Muscle of leg (tissue), 16 donors: ENCODE measurements at places on chromosomes 4 and X.

DNA sequence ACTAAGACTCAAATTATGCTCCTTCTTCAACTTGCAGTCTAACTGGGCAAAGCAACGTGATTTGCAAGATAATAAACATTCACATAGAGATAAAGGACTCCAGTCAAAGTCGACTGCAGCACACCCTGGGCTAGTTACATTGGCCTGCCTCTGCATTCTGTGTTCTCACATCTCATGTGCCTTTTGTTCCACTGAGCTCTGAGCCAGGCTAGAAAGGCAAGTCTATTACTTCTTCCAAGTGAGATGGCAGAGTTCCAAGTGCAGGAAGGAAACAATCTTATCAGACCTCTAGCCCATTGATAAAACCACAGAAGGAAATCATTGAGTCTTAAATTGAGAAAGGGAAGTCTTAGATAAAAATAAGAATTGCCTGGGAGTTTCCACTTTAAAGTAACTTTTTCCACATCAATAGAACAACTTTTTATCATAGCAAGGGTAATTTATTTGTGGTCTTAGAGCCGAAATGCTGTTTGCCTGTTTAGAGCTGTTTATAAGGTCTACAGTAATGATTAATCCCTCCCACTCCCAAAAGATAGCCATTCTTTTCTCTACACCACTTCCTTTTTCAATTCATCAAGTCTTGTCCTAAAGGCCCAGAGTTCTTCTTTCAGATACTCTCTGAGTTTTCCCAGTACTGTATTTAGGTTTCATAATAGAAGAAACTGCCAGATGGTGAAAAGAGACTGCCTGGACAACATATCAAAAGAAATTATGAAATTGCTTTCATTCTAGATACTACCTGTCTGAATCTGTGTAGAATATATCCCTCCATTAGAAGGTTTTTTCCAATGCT, 200.2 kb downstream of the GUCY2F start:
- peak; percentile 48 for DNase-seq

DNA sequence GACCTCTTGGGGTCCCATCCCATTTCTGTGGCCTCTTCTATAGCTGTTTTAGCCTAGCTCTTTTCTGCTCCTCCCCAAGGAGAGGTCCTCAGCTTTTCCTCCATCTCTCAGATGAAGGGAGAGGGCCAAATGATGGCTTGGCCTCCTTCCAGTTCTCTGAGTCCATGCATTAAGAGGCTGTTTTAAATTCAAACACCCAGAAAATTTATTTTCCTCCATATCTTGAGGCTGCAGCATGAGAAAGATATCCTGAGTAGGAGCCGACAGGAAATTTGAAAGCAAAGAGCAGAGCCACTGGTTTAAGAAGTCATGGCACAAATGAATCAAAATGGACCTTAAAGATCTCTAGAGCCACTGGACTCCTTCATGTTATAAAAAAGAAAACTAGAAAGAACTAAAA, 558.8 kb downstream of the MID1IP1 start:
- DNase-seq: peak; percentile 44

- DNase-seq: no peak
Observed at GRCh38 chrX:29728639-29729038, 486.7 kb upstream of the MAGEB2 start.

DNA sequence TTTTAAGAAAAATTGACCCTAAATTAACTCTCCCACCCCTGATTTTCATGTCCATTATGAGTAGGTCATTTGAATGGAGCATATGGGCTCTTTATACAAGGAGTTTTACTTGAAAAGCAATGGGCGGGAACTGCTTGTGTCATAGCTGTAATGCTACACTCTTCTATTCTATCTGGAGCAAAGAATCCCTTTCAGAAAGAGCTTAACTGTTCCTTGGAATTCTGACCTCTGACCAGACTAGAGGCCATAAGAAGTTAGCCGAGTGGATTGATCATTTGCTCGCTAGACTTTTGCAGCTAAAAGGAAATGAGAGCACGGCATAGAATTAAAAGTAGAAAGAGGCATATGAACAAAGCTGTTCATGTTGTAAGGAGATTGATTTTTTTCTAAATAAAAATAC, 79.1 kb downstream of the DOCK11 start:
- DNase-seq: no peak

DNA sequence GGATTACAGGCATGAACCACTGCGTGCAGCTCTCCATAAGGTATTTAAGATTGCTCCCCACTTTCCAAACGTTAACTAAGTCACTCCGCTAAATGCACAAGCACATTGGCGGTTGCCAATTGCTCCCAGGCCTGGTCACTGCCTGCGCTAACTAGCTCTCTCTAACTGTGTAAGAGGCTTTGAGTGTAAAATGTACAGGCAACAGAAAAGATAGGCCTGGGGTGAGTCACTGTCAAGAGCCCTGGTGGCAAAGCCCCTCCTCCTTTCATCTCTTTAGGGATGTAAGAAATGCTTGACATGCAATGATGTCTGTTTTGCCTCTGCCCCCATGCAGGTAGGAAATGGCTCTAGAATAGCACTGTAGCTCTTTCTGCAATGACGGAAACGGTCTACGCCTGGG, 329.7 kb upstream of the GATB start:
- no peak for DNase-seq

DNA sequence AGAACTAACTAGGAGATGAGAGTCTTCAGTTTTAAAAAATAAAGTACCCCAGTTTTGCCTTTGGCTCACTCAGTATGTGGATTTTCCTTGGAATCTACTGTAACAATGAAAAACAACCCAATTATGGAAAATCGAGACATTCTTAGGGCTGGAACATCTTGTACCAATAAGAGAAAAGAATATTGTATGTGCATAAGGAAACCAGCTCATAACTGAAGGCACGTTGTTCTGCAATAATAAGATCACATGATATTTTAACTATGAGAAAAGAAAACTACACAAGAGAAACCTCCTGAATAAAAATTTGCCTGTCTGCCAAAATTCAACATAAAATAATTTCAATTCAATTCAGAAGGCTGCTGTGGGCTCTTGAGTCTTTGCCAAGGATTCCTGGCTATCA, 261.8 kb upstream of the EDNRA start:
- no peak for DNase-seq

DNA sequence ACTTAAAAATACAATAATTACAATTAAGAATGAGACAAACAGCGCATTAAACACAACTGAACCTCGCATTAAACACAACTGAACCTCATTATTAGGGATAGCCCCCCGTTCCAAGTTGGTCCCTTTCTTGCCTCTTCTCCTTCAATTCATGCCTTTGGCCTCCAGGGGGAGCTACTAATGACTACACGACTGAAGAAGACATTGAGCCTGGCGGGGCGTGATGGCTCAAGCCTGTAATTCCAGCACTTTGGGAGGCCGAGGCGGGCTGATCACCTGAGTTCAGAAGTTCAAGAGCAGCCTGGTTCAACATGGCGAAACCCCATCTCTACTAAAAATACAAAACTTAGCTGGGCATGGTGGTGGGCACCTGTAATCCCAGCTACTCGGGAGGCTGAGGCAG, 56.4 kb upstream of the NWD2 start:
- no peak for DNase-seq

GRCh38 chr4:143700416-143701352, at the start of gene FREM3:
TSS of gene FREM3 (minus strand) at chr4:143700675. CDS start at chr4:143700675, 0 bp downstream.
- DNase-seq: peak; percentile 4

- DNase-seq: no peak
Observed at GRCh38 chr4:36152735-36153134, 91.6 kb downstream of the ARAP2 start.

GRCh38 chrX:111743316-111743715, 62.3 kb downstream of the ALG13 start:
- no peak for DNase-seq

DNA sequence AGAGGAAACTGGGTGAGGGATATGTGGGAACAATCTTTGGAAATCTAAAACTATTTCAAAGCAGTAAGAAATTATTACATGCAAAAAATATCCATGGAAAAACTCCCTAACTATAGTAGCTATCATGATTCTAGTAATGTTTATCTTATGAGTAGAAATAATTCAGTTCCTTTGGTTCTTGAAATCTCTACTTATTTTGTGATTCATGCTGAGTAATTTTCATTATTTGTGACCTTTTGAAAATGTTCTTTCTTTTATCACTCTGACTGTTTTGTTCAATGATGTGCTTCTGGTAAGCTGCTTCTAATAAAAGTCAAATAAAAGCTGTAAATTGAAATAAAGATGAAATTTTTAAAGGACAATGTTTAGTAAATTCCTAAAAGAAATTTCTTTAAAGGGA, 40.4 kb upstream of the MAGEB10 start:
- DNase-seq: no peak

GRCh38 chr4:10159671-10160070, 43.1 kb upstream of the WDR1 start:
- no peak for DNase-seq

DNA sequence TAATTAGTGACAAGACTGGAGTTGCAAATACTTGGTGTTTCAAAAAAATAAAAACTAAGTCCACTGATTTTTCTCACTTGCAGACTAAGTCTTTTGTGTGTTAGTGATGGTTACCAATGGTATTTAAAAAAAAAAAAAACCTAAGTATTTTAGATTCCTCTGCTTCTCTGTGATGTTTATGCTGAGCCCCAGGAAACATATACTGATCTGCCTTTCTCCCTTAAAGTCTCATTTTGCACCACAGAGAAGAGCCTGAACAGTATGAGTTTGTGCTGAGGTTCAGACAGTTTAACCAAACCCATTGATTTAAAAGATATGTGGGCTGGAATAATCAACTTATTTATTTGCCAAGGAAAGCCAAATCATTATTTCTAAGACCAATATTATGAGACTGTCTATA, 1305.0 kb downstream of the PCDH18 start:
- no peak for DNase-seq

DNA sequence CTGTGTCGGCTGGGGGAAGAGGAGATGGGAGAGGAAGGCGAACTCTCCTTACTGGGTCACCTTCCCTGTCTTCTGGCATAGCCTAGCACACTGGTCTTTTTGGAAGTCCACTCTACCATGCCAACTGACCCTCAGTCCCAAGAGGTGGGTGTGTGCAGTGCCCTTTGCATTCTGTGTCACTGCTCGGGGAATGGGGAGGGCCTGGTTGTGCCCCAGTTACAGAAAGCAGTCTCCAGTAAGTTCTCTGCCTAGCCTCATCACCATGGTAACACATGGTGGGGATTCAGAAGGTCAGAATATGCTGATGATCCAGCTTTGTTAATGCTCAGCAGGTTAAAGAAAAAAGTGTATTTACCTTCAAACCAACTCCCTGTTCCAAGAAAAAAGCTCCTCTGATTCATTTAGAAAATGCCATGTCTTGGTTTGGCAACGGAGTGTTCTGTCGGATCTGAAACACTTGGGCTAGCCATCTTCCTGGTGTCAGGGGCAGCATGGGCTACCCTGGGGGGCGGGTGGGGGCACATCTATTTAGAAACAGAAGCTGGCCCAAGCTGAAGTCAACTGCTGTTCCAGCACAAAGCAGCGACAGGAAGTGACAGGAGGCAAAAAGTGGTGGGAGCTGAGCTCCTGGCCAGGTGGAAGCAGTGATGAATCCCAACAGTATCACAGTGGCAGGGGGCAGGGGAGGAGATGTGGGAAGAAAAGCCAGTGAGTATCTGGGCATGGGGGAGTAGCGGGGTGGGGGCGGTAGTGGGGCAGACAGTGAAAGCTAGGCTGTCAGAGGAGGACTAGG, 37.0 kb downstream of the NSG1 start:
- DNase-seq: no peak

DNA sequence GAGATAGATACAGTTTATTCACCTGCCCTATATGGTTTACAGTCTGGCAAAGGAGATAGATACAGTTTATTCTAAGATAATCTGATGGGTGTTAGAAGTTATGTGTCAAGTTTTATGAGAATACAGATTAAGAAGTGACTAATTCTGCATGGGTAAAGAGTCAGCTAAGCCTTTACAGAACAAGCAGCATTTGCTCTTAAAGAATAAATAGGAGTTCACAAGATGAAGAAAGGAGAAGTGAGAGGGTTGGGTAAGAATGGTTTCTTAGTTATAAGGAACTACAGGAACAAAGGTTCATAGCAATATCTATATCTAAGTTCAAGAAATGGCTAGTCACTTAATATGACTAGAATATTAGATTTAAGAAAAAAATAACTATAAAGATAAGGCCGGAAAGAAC, 47.6 kb downstream of the THOC2 start:
- peak; percentile 3 for DNase-seq

DNA sequence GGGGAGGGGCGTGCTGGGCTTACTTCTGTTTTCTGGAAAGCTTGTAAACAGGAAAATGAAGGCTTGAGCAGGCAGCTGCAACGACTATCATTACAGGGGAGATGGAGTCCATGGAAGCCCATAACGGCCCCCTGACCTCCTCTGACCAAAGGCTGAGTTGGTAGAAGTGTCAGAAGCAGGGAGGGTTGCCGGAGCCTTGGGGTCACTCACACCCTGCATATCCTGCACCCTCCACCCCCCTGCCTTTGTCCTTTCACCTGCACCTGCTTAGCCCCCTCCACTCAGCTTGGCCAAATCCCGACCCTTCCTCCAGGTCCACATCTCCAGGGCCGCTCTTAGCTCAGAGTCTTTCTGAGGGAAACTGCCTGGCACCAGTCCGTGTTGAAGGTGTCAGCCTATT, 12.5 kb upstream of the MSX1 start:
- DNase-seq: no peak

- DNase-seq: no peak
Observed at GRCh38 chr4:68871809-68872642, 56.2 kb downstream of the UGT2B10 start.

GRCh38 chr4:53185869-53186585, 179.8 kb downstream of the SCFD2 start:
- peak; percentile 94 for DNase-seq

GRCh38 chr4:56289934-56290333, 97.4 kb downstream of the AASDH start:
- DNase-seq: peak; percentile 85

DNA sequence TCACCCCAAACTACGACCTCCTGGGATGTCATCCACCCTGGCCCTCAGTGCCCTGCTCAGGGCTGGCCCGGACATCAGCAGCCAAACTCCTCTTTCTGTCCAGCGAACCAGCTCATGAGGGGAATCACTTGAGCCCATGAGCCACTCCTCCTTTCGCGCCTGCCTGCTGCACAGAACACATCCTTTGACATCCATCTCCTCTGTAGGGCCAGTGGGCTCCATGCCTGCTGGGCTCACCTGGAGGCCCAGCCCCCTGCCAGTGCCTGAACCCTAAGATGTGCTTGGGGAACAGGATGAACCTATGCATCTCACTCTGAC, 43.5 kb downstream of the ABLIM2 start:
- no peak for DNase-seq

GRCh38 chr4:121706595-121707021, 9.8 kb upstream of the ANXA5 start:
- DNase-seq: no peak

DNA sequence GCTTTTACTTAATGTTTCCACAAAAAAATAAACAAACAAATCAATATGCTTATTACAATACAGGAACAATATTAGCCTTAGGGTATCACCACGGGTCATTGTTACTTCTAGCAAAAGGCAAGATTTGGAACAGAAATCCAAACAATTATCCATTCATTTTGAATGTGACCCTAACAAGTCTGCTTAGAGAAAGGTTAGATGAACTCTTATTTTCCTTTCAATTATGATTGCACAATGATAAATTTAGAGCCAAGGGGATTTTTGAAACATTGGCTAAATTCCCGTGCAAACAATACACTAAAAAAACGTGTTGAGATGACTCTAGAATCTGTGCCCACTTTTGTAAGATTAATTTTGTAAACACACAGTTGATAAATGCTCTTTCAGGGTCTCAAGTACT, 474.7 kb downstream of the PCDH7 start:
- no peak for DNase-seq
